ENCODE measurements at places on chromosomes 1 and 21. TPM values are rescaled to one million over a fixed set of nuclear protein-coding genes. Genes with fewer than 3 reads are reported as not detected.

The KIRREL1 gene
- total RNA-seq: 14.0 TPM

The LCE3B gene
- not detected for total RNA-seq

The KRTAP13-2 gene
- not detected for total RNA-seq

The FHAD1 gene
- 0.25 TPM for total RNA-seq

- peaks cover 29% of the 10 kb centered on the region for H3K4me1 ChIP-seq
- H3K4me3 ChIP-seq: no peak overlapping the region
- no peak for DNase-seq
- no peaks in the 10 kb centered on the region for H3K27me3 ChIP-seq
- H3K36me3 ChIP-seq: no peaks in the 10 kb centered on the region
Measured at GRCh38 chr1:203556047-203556851, 62.3 kb downstream of the OPTC start.

GRCh38 chr1:111223126-111223685 is 4.3 kb upstream of the CHI3L2 start:
- DNase-seq: no peak
- H3K4me3 ChIP-seq: no peak overlapping the region
- no peaks in the 10 kb centered on the region for H3K27me3 ChIP-seq
- peaks cover 100% of the 10 kb centered on the region for H3K4me1 ChIP-seq
- H3K36me3 ChIP-seq: no peaks in the 10 kb centered on the region

GRCh38 chr1:241186716-241187115 is 170.3 kb downstream of the RGS7 start:
- no peaks in the 10 kb centered on the region for H3K4me1 ChIP-seq
- no peaks in the 10 kb centered on the region for H3K27me3 ChIP-seq
- no peak for DNase-seq
- H3K4me3 ChIP-seq: no peak overlapping the region

DNA sequence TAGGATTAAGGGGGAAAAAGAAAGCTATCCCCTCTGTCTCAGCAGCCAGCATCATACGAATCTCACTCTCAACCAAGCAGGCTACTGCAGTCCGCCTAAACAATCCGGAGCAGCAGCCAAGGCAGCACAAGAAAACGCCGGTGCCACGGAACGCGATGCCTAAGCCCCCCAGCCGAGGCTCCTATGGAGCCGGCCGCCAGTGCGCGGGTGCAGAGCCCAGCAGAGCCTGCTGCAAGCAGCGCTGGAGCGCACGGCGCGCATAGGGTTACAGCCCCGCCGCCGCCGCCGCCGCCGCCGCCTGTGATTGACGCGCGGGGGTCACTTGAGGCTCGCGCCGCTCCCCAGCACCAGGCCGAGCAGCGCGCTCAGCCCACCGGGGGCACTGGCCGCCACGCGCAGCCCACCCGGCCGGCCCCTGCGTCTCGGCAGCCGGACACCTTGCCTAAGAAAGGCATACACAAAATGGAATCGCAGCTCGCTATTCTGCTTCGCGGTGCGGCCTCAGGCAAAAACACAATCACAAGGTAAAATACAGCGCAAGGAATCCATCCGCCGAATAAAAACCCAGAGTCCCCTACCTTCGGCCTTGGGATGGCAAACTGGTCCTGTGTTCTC is 780 bp downstream of the HIVEP3 start:
- H3K27me3 ChIP-seq: peaks cover 29% of the 10 kb centered on the region
- no peaks in the 10 kb centered on the region for H3K36me3 ChIP-seq
- peak overlapping the region; percentile 64 for H3K27ac ChIP-seq
- H3K4me3 ChIP-seq: peak overlapping the region; percentile 80

DNA sequence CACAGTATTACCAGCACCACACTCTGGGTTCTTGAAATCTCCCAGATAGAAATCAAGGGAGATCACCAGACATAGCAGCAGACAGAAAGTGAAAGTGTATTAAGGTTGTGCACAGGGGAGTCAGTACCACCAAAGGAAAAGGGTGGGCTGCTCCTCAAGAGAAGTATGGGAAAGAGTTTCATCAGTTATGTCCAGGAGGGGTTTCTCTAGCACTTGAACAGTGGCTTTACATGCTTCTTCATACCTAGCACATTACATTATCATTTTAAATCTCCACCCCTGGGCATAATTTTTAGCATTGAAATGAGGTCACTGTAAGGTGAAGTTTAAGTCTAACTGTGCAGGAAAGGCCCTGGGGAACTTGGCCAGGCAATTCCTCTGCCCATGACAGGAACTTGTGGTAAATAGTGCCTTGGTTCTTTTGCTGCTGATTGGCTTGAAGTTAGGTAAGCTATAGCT is 601.0 kb downstream of the NUF2 start:
- no peak overlapping the region for H3K27ac ChIP-seq
- no peaks in the 10 kb centered on the region for H3K4me1 ChIP-seq
- no peaks in the 10 kb centered on the region for H3K36me3 ChIP-seq
- no peak for DNase-seq
- H3K4me3 ChIP-seq: no peak overlapping the region
- no peaks in the 10 kb centered on the region for H3K27me3 ChIP-seq

DNA sequence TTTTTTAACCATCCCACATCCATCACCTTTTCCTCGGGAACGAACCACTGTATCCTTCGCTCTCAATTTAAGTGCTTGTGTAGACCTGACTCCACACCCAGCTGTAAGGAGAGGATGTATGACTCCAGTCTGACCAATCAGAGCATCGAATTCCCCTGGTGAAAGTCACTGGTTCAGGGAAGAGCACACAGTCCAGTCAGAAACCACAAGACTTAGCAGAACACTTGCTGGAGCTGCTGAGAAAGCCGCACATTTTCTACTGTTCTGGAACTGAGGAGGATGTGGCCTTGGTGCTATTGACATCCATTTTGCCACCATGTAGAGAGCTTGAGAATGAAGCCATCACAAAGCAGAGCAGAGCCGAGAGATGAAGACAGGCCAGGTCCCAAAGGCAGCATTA is 59.9 kb upstream of the CNN3 start:
- no peaks in the 10 kb centered on the region for H3K36me3 ChIP-seq
- H3K4me1 ChIP-seq: no peaks in the 10 kb centered on the region
- H3K4me3 ChIP-seq: no peak overlapping the region
- no peaks in the 10 kb centered on the region for H3K27me3 ChIP-seq
- H3K27ac ChIP-seq: no peak overlapping the region

GRCh38 chr21:29674343-29674742 is 265.5 kb downstream of the GRIK1 start:
- no peak for DNase-seq
- no peak overlapping the region for H3K4me3 ChIP-seq
- H3K36me3 ChIP-seq: no peaks in the 10 kb centered on the region
- no peak overlapping the region for H3K27ac ChIP-seq
- no peaks in the 10 kb centered on the region for H3K27me3 ChIP-seq

DNA sequence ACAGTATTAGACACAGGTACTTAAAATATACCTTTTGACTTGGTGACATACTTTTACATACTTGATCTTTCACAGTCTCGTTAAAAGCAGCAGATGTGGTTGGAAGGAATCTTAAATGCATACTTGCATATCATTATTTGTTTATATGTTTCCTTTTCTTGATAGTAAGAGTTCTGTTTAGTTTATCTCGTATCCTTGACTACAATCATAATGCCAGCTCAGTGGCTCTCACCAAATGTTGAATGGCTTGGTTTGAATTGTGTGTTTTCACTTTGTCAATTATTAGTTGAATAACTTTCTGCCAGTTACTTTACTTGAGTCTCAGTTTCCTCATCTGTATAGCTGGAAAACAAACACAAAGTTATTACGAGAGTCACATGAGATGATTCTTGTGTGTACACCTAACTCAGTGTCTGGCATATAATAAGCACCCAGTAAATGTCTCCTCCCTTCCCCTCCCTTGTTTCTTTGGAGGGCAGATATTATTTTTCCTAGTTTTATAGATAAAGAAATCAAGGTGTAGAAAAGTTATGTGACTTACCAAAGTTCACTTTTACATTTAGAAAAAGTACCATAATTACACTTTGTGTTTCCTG is 131.6 kb upstream of the IVNS1ABP start:
- no peaks in the 10 kb centered on the region for H3K36me3 ChIP-seq
- no peaks in the 10 kb centered on the region for H3K4me1 ChIP-seq
- DNase-seq: no peak
- H3K27ac ChIP-seq: no peak overlapping the region
- H3K4me3 ChIP-seq: no peak overlapping the region

DNA sequence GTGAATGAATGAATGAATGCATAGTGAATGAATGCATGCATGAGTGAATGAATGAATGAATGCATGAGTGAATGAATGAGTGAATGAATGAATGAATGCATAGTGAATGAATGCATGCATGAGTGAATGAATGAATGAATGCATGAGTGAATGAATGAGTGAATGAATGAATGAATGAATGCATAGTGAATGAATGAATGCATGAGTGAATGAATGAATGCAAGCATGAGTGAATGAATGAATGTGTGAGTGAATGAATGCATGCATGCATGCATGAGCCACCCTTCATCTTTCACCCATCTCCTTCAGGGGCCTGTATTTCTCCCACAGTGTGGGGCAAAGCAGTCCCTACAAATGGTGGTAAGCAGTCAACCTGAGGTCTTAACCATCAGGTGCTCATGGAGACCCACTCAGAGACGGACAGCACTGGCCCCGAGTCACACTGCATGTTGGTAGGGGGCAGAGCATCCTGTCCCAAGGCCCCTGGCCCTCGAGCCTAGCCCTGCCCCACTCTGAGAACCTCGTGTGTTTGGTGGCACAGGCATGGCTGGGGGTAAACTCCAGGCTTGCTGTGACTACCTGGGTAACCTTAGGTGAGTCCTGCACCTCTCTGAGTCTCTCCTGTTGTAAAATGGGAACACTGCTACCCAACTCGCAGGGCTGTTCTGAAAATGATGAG is 28.0 kb upstream of the PAX7 start:
- no peak overlapping the region for H3K27ac ChIP-seq
- peaks cover under 1% of the 10 kb centered on the region for H3K4me1 ChIP-seq
- H3K4me3 ChIP-seq: no peak overlapping the region
- H3K36me3 ChIP-seq: no peaks in the 10 kb centered on the region
- no peak for DNase-seq

DNA sequence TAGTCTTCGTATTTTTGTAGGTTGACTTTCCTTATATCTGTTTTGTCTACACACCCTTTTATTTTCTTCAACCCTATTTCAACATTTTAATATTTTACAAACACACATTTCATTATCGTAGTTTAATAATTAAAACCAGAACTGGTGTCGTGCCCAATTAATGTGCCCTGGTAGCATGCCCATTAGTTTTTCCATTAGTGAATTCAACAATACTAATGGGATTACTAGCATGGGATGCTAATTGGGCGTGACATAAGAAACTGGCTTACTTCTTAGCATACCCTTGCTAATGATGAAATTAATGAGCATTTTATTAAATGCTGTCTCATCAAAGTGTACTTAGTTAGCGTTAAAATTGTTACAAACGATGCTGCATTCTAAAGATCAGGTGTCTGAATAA is 332.7 kb downstream of the USH2A start:
- no peaks in the 10 kb centered on the region for H3K27me3 ChIP-seq
- H3K36me3 ChIP-seq: no peaks in the 10 kb centered on the region
- H3K27ac ChIP-seq: no peak overlapping the region
- no peak for DNase-seq

GRCh38 chr21:38436341-38436740 is 61.9 kb downstream of the ERG start:
- DNase-seq: no peak
- H3K4me1 ChIP-seq: peaks cover 36% of the 10 kb centered on the region
- no peak overlapping the region for H3K27ac ChIP-seq
- no peak overlapping the region for H3K4me3 ChIP-seq
- no peaks in the 10 kb centered on the region for H3K36me3 ChIP-seq

DNA sequence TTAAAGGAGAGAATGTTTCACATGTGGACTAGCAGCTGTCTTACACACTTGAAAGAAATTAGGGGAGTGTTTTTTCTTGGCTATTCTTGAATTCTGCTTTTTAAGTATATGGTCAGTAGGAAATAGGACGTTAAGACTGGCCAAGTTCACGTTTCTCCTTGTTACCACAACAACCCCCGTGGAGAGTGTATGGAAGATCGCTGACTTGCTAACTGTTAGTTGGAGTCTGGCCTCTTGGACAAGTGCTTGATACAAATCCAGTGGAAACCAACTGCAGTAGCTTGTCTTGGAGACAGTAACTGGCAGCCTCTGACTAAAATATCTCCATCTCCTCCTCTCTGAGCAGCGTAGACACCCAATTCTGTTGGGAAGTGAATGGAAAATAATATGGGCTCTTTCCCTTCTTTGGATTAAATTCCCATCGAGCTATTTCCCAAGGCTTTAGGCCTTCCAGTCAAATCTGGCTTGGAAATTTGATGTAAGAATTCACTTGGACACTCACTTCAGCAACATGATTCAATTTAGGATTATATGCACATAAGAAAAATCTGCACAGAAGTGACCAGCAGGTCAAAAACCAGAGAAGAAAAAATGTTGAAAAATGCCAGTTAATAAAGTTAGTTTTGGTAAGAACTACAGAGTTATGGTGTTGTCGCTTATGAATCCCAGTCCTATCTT is 3.6 kb upstream of the NFIA start:
- H3K36me3 ChIP-seq: no peaks in the 10 kb centered on the region
- peaks cover 49% of the 10 kb centered on the region for H3K4me1 ChIP-seq
- no peak for DNase-seq
- H3K27me3 ChIP-seq: no peaks in the 10 kb centered on the region
- H3K4me3 ChIP-seq: peak overlapping the region; percentile 69
- peak overlapping the region; percentile 81 for H3K27ac ChIP-seq

GRCh38 chr1:19495799-19496526 is 10.6 kb upstream of the CAPZB start:
- no peak overlapping the region for H3K4me3 ChIP-seq
- peak overlapping the region; percentile 39 for H3K27ac ChIP-seq
- no peaks in the 10 kb centered on the region for H3K4me1 ChIP-seq

- no peak overlapping the region for H3K27ac ChIP-seq
- no peaks in the 10 kb centered on the region for H3K36me3 ChIP-seq
- H3K27me3 ChIP-seq: no peaks in the 10 kb centered on the region
- no peak for DNase-seq
- peaks cover 23% of the 10 kb centered on the region for H3K4me1 ChIP-seq
Measured at GRCh38 chr1:107740579-107740978, 224.4 kb downstream of the VAV3 start.

GRCh38 chr1:92066321-92066720 is 8.9 kb downstream of the SETSIP start:
- no peak overlapping the region for H3K4me3 ChIP-seq
- no peak for DNase-seq
- no peaks in the 10 kb centered on the region for H3K4me1 ChIP-seq
- H3K36me3 ChIP-seq: no peaks in the 10 kb centered on the region

DNA sequence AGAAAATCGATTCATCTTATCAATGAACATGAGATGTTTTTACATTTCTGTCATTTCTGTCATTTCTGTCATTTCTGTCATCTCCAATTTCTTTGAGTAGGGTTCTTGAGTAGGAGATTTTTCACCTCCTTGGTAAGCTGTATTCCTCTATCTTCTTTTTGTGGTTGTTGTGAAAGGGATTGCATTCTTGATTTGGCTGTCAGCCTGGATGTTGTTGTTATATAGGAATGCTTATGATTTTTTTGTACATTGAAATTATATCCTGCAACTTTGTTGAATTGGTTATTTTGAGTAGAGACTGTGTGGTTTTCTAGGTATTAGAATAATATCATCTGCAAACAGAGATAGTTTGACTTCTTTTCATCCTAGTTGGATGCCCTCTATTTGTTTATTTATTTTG is 1233.7 kb downstream of the PLA2G4A start:
- H3K27ac ChIP-seq: no peak overlapping the region
- H3K4me3 ChIP-seq: no peak overlapping the region
- no peak for DNase-seq
- no peaks in the 10 kb centered on the region for H3K4me1 ChIP-seq
